Left lung (tissue), 14 donors: ENCODE measurements at places on chromosomes 1 and 21. TPM values are rescaled to one million over a fixed set of nuclear protein-coding genes. Genes with fewer than 3 reads are reported as not detected.

GRCh38 chr1:85379203-85380136 is 85.5 kb downstream of the DDAH1 start:
- peaks cover 3% of the 10 kb centered on the region for H3K4me1 ChIP-seq
- H3K4me3 ChIP-seq: no peak overlapping the region
- DNase-seq: peak; percentile 80
- H3K36me3 ChIP-seq: no peaks in the 10 kb centered on the region

GRCh38 chr1:87250336-87250735 is 78.3 kb upstream of the LMO4 start:
- H3K27me3 ChIP-seq: no peaks in the 10 kb centered on the region
- H3K4me1 ChIP-seq: no peaks in the 10 kb centered on the region
- DNase-seq: no peak
- no peak overlapping the region for H3K27ac ChIP-seq

GRCh38 chr1:24526045-24526444 is 23.4 kb downstream of the RCAN3 start:
- no peaks in the 10 kb centered on the region for H3K27me3 ChIP-seq
- H3K4me3 ChIP-seq: no peak overlapping the region
- H3K27ac ChIP-seq: no peak overlapping the region
- DNase-seq: no peak
- no peaks in the 10 kb centered on the region for H3K4me1 ChIP-seq
- no peaks in the 10 kb centered on the region for H3K36me3 ChIP-seq

DNA sequence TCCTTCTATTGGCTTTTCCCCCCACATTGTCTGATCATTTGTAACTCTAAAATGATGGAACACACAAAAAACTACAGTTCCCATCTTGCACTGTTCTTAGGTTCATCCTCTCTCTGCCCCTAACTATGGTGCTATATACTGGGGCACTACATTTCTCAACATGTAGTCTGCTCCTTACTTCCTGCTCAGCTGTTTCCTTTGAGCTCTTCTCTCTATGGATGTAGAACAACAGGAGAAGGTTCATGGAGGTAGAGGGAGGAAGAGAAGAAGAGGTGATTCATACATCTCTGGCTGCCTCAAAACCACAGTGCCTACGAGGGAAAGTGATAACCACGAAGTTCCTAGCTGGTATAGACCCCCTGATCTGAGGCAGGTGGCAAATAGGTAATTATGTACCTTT is 7.0 kb upstream of the C1orf146 start:
- H3K27ac ChIP-seq: no peak overlapping the region
- H3K27me3 ChIP-seq: no peaks in the 10 kb centered on the region
- no peak for DNase-seq
- no peak overlapping the region for H3K4me3 ChIP-seq
- H3K36me3 ChIP-seq: no peaks in the 10 kb centered on the region
- H3K4me1 ChIP-seq: no peaks in the 10 kb centered on the region

- DNase-seq: peak; percentile 64
- peaks cover 11% of the 10 kb centered on the region for H3K4me1 ChIP-seq
- H3K27me3 ChIP-seq: peaks cover 5% of the 10 kb centered on the region
- H3K36me3 ChIP-seq: no peaks in the 10 kb centered on the region
- no peak within 1 kb of the TSS for H3K27ac ChIP-seq
Measured at GRCh38 chr1:32900956-32901822, at the start of gene TMEM54. TSS of gene TMEM54 (minus strand) at chr1:32901389. CDS start at chr1:32901238, 151 bp downstream.

- peak overlapping the region; percentile 98 for H3K27ac ChIP-seq
- H3K27me3 ChIP-seq: no peaks in the 10 kb centered on the region
- no peaks in the 10 kb centered on the region for H3K36me3 ChIP-seq
- H3K4me3 ChIP-seq: no peak overlapping the region
Measured at GRCh38 chr1:59295618-59296017, 1.3 kb upstream of the FGGY start.

DNA sequence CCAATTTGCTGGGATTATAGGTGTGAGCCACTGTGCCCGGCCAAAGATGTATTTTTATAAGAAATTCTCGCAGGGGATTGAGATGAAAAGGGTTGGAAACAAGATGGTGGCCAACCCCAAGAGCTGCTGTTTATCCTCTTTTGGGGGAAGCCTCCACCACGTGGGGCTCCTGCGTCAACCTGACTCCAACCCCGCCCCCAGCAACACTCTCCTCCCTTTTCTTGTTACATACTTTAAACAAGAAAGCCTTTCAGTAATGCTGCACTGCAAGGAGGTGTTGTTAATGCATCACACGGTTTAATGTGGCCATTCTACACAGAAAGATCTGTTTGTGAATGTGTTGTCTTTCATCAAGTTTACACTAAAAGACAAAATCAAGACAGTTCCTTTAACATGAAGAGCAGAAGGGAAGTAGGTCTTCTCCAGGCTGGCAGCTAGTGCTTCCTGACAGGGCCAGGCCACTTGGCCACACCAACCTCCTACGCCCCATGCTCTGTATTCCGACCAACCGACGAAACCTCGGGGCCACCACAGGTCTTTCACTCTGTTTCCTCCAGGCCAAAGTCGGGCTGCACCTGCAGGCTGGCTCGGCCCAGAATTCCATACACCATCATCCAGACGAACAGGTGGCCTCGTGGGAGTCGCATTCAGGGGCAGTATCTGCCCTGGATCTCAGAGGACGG is 25.9 kb downstream of the C2CD2 start:
- H3K27me3 ChIP-seq: no peaks in the 10 kb centered on the region
- peak; percentile 67 for DNase-seq
- H3K4me3 ChIP-seq: no peak overlapping the region
- no peaks in the 10 kb centered on the region for H3K36me3 ChIP-seq
- H3K4me1 ChIP-seq: peaks cover 6% of the 10 kb centered on the region

- no peak overlapping the region for H3K27ac ChIP-seq
- no peaks in the 10 kb centered on the region for H3K27me3 ChIP-seq
- H3K36me3 ChIP-seq: no peaks in the 10 kb centered on the region
- no peak overlapping the region for H3K4me3 ChIP-seq
- DNase-seq: no peak
Measured at GRCh38 chr1:180384286-180385005, 117.9 kb downstream of the ACBD6 start.

DNA sequence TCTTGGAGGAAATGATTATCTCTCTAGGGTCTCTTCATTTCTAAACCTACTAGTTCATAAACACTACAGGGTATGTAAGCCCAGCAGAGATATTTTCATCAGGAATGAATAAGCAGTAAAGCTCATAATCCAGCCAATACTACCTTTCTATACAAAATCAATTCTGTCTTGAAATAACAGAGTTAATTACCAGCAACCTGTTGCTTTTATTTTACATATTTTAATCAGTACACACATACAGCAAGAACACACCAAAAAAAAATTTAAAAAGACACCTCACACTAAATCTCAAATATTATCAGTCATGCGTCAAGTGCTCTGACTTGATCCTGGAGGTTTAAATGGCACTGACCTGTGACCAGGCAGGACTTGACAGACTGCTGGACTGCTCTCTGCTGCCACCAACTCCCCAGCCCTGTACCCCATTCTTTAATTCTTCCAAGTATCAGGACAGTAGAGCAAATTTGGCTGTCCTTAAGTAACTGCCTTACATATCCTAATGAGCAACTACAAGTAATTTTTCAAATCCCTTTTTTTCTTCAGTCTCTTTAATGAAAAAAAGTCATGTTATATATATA is 98.5 kb downstream of the CDC42BPA start:
- H3K4me1 ChIP-seq: peaks cover 6% of the 10 kb centered on the region
- H3K27me3 ChIP-seq: no peaks in the 10 kb centered on the region
- no peak overlapping the region for H3K27ac ChIP-seq
- no peak overlapping the region for H3K4me3 ChIP-seq
- no peaks in the 10 kb centered on the region for H3K36me3 ChIP-seq

GRCh38 chr21:46317710-46318463 is 5.8 kb downstream of the C21orf58 start:
- H3K4me3 ChIP-seq: no peak overlapping the region
- DNase-seq: peak; percentile 70
- H3K27ac ChIP-seq: no peak overlapping the region
- H3K36me3 ChIP-seq: peaks cover 15% of the 10 kb centered on the region
- H3K27me3 ChIP-seq: no peaks in the 10 kb centered on the region
- peaks cover 35% of the 10 kb centered on the region for H3K4me1 ChIP-seq

DNA sequence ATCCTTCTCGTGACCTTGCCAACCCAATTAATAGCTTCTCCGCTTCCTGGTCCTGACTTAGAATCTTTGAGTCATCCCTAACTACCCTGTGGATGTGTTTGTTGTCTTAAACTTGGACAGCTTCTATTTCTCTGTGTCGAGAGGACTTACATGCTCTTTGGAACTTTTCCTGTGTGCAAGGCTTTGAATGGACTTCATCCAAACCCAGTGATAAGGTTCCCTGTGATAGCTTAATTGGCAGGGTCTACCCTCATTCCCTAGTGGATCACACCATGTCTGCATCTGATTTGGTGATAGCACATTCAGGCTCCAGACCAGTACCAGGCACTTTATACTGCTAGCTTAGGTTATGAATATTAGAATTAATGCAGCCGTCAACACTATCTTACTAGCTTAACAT is 378.2 kb upstream of the KAZN start:
- no peak overlapping the region for H3K27ac ChIP-seq
- H3K36me3 ChIP-seq: no peaks in the 10 kb centered on the region
- H3K4me3 ChIP-seq: no peak overlapping the region

CFAP126 gene
- total RNA-seq: 5.8 TPM

ADCY10 gene
- 0.37 TPM for total RNA-seq
